Fibroblast of skin of right biceps (primary cell): ENCODE measurements at places on chromosomes 16 and 17.

- DNase-seq, result no peak
Measured at GRCh38 chr17:34584805-34585416, 5.5 kb downstream of the TMEM132E start.

DNA sequence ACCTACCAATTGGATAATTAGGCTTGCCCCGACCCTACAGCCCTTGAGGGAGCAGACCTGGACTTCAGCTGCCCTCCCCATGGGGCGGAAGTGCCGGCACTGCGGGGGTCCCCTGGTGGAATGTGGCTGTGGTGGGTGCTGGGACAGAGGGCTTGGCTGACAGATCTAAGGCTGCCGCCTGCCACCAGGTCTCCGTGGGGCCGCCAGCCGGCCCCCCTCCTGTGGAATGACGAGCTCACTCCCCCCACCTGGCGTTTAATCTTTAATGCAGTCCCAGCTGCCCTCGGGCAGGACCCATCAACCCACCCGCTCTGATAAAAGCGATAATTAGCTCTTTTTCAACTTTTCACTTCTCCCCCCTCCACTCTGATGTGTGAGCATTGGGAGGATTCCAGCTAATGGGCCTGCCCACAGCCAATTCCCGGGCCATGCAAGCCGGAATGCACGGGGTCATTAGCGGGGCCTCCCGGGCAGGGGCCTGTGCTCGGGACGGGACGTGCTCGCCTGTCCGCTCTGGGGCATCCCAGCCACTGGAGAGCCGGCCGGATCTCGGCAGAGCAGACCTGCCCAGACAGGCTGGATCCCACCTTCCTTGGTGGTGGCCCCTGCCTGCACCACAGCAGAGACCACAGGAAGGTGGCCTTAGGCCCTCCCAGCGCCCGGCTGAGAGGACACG, 28.3 kb upstream of the GOSR2 start:
- no peak for DNase-seq

GRCh38 chr17:50055426-50056216, at the start of gene ITGA3:
TSS of gene ITGA3 (plus strand) at chr17:50056110. CDS start at chr17:50056440, 330 bp downstream.
- DNase-seq, result peak; percentile 80

GRCh38 chr17:15403276-15403939, 62.0 kb upstream of the TEKT3 start:
- DNase-seq, result peak; percentile 22

DNA sequence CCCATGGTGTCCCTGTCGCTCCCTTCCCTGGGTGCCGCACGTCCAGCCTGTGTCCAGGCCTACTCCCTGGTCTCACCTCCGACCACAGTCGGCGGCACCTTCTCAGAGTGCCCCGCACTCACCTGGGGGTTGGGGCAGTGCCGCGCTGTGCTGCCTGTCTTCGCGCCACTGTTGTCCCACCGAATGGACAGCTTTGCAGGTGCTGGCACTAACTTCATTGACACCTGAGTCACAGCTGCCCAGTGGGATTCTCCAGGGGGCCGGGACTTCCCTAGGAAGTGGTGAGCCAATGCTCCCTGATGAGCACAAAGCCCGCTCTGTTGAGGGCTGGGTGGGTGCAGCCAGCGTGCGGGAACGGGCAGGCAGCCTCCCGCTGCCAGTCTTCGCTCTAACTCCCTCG, 24.3 kb upstream of the DBNDD1 start:
- DNase-seq, result no peak

DNA sequence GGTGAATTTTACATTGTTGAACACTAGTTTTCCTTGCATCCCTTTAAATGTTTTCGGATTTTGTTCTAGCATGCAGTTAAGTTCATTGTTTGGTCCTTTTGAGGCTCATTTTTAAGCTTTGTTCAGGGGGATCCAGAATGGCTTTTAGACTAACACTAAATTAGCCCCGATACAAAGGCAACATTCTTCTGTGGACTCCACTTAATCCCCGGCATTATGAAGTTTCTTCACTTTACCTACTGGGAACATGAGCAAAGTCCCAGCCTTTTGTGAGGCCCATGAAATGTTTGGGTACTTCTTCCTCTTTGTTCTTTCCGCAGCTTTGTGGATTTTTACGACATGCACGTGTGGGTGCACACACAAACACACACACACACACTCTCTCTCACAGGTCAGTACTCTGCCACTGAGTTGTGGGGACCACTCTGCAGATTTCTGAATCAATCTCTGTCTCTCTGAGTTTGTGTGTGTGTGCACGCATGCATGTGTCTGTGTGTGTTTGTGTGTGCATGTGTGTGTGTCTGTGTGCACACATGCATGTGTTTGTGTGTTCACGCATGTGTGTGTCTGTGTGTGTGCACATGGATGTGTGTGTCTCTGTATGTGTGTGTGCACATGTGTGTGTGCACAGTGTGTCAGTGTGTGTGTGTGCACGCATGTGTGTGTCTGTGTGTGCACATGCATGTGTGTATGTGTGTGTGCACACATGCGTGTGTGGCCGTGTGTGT, 240.4 kb upstream of the TNRC6C start:
- DNase-seq, result no peak

- DNase-seq, result no peak
Measured at GRCh38 chr16:57778658-57779057, 23.6 kb downstream of the KIFC3 start.

GRCh38 chr17:5381542-5381941, 37.9 kb downstream of the NUP88 start:
- peak; percentile 15 for DNase-seq

DNA sequence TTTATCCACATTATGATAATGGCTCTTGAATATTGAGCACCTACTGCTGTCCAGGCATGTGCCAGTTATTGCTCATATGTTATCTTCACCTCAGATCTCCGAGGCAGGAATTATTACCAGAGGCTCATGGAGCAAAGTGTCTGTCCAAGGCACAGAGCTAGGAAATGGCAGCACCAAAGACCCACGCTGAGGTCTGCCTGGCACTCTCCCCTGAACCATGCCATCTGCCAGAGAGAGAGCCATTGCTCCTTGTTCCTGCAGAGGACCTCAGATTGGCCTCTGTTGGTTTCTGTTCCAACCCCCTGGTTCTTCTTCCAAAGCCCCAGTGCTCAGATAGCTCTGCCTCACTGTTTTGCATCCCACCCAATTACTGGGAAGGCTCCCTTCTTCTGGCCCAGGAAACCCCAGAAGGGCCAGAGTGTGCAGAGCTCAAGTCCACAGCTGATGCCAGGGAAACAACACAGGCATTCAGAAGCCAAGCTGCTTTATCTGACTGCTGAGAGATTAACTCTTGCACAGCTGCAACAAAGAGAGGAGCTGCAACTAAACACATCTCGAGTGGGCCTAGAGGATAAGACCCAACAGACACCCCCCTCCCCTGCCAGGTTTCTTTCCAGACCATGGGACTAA, 5.9 kb downstream of the ASIC2 start:
- DNase-seq, result no peak
